ENCODE measurements at places on chromosomes 11 and 22.

GRCh38 chr11:118820412-118821357 is 29.7 kb upstream of the DDX6 start:
- peak; percentile 74 for DNase-seq

GRCh38 chr22:48489551-48490499 is 1337.8 kb downstream of the BRD1 start:
- no peak for DNase-seq

- DNase-seq: no peak
These were observed 26.5 kb upstream of the MUC5AC start for GRCh38 chr11:1131033-1131911.

GRCh38 chr11:114183044-114183511 is 113.1 kb upstream of the NNMT start:
- DNase-seq: no peak

DNA sequence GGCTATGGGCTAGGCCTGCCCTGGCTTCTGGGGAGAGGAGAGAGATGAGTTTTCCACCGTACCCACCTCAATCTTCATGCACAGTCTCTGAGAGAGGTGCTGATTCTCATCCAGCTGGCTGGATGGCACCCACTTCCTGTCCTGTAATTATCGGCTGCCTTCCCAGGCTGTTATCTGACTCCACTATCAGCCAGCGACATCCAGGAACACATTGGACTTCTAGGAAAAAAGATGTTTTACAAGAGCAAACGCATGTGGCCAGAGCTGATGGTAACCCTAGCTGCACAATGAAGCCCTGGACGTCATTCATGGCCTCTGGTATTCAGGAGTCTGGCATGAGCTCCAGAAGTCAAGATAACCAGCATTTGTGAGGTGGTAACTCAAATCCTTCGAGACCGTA is 137.4 kb downstream of the EHF start:
- DNase-seq: no peak

DNA sequence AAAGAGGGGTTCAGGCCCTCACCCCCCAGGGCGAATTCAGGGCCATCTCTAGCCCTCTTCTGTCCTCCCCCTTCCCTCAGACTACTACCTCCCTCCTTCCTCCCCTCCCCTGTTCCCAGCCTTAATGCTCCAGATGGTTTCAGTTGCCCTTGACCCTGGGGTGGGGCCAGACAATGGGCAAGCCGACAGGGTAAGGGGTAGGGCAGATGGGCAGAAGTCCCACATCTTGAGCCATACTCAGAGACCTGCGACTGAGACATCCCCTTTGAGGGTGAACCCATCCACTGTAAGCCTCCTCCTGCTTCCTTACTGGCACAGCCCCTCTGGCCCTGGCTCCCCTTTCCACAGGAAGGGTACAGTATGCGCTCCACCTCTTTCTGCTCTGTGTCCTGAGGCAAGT is 1.9 kb downstream of the RHBDD3 start:
- no peak for DNase-seq

- no peak for DNase-seq
These were observed 87.5 kb upstream of the RRM1 start for GRCh38 chr11:4006946-4007680.

GRCh38 chr11:126971305-126971704 is 29.3 kb downstream of the KIRREL3 start:
- DNase-seq: no peak

- DNase-seq: peak; percentile 70
These were observed 428 bp downstream of the CDKN1C start for GRCh38 chr11:2885017-2885677.

GRCh38 chr11:34976496-34977088 is 60.2 kb downstream of the PDHX start:
- no peak for DNase-seq

DNA sequence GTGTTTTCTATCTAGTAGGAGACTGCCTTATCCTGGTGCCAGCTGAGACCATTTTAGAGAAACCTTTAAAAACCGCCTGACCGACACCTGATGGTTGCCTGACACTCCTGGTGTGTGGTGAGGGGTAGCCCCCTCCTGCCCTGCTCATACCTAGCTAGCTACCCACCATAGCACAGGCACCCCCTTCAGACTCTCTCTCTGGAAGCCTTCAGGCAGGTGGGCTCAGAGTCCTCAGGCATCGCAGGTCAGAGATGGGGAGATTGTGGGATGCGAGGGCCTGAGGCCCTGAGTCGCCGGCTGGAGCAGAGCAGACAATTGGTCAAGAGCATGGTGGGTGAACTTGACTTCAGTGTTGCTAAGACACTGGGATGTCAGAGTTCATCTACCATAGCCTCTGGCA is 424.6 kb downstream of the BRD1 start:
- DNase-seq: no peak

- peak; percentile 46 for DNase-seq
These were observed 68.3 kb downstream of the PLEKHA7 start for GRCh38 chr11:16945671-16946469.

DNA sequence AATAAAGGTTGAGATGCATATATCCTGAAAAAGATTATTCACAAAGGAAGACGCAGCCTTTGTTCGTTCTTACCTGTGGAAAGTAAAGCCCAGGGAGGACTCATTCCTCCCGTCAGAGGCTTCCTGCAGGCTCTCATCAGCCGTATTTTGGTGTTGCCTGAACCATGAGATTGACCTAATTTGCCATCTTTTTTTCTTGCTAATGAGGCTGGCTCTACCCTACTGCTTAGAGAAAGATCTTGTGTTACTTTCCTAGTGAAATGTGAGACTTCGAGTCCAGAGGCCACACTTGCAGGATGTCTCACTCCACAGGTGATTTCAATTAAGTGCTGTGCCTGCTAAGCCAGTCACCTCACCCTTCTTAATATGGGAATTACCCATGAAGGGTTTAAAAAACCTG is 269.9 kb downstream of the NTM start:
- DNase-seq: no peak

DNA sequence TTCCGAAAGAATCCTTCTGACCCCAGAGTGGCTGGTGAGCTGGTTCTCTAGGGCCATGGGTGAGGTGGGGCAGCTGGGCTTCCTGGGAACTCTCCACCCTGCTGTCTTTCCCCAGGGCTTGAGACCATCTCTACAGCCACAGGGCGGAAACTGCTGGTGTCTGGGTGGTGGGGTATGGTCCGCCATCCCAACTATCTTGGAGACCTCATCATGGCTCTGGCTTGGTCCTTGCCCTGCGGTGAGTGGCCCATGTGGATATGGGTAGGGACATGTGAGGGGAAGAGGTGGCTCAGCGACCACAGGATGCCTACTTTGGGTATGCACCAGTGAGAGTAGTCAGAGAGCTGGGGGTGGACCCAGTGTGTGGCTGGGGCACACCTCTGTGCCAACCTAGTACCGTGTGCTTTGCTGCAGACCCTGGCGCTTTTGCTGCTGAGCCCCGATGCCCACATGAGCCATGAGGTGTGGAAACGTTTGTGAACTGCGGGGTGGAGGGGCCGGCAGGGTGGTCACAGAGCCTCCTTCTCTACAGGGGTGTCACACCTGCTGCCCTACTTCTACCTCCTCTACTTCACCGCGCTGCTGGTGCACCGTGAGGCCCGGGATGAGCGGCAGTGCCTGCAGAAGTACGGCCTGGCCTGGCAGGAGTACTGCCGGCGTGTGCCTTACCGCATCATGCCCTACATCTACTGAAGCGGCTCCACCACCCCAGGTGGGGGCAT is 2.0 kb downstream of the ZNHIT2 start:
- no peak for DNase-seq

DNA sequence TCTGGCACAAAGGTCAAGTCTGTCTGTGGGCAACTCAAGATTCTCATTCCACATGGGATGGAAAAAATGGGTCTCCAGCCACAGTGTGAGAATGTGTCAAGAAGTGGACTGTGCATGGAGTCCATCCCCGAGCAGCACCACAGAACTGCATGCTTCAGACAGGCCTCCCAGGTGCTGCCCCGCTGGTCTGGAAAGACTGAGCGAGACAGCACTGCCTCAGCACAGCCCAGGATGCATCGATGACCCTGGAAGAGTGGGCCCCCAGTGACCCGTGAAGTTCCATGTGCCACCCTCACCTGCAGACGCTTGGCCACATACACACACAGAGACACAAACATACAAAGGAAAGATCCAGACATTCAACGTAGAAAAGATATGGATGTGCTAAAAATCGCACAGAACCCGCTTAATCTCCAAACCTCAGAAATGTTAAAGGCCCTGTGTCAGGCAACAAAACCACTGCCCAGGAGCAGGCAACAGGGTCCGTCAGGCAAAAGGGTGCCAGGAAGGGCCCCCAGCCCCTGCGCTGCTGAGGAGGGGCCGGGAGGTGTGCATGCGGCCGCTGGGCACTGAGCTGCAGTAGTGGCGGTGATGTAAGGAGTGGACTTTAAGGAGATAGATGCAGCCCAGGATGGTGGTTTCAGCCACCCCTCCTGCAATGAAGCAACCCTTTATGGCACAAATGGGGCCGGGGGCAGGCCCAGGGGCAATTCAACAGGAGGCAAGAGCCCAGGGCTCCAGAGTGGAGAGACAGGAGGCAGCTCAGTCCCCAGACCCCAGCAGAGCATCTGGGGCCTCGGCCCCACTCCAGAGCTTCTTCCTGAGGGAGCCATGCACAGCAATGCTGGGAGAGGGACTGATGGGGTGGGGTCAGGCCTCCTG is 84.7 kb downstream of the DGCR2 start:
- DNase-seq: no peak

DNA sequence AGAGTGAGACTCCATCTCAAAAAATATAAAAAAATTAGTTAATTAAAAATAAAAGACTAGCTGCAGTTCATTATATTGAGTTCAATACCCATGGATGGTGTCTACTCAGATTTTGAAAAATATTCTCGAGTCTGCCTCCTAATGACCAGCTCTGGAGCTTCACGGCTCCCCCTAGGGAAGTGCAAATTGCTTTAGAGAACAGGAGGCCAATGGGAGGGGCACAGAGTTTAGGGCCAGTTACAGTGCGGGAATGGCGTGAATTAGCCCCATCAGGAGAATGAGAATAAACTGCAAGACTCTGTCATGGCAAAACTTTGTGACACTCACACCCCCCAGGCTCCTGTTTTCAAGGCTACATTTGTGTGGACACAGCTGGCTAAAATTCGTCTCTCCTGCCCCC is 4.6 kb downstream of the FGF4 start:
- DNase-seq: no peak

DNA sequence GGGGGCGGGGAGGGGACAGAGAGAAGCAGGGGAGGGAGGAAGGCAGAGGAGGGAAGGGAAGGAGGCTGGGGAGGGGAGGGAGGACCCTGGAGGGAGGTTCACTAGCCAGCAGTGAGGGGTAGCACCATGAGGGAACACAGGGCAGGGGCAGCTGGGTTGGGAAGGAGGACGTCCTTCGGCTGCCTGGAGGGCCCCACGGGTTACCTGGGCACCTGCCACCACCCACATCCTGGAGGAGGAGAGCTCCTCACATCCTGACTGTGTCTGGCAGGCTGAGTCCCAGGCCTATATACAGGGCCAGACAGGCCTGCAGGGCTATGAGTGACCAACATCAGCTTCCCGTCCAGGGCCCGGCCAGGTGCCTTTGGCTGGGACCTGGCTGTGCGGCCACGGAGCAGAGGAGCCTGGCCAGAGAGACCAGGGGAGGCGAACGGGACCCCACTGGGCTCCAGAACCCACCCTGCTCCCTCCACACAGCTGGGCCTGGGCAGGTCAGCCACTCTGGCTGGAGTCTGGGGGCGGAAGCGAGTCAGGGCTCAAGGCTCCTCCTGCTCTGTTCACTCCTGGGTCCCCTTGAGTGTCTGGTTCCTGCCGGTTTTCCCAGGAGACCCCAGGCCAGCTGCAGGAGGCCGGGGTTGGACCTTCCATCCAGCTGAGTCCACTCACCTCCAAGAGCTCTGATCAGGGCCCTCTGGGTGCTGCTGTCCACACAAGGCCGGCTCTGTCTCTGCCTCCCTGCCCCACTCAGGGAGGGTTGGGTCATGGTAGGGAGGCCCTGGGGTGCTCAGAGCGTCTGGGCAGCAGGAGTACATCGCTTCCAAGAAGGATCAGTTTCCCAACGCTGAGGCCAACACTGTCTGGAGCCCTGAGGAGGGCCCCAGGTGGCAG is 677.7 kb downstream of the BRD1 start:
- no peak for DNase-seq

DNA sequence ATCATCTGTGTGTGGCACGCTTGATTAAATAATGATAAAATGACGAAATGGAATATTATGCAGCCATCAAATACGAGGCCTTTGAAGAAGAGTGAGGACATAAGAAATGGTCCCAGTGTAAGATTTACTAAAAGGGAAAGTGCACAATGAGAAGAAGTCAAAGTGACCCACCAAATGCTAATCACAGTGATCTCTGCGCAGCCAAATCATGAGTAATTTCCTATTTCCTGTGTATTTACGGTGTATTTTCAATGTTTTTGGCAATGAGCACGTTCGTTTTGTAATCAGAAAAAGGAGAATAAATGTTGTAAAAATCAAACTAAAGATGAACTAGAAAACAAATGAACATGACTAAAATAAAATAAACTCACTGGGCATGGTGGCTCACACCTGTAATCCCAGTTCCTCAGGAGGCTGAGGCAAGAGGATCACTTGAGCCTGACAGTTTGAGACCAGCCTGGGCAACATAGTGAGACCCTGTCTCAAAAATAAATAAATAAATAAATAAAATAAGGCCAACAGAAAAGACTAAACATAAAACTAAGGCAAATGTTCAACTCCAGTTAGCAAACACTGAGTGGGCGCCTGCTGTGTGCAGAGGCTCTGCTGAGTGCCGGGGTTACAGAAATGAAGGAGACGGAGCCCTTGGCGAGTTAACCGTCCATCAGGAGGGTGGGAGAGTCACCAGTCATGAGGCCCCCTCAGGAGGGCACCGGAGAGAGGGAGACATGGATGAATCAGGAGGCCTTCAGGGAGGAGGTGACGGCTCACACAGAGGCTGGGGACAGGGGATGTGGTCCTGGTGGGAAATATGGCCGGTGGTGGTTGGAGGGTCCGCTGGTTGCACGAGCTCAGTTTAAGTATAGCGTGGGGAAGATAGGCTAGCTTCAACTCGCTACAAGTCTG is 26.0 kb upstream of the CBX7 start:
- no peak for DNase-seq

- DNase-seq: no peak
These were observed 3.8 kb upstream of the YWHAH start for GRCh38 chr22:31940506-31940905.

GRCh38 chr11:72848846-72849466 is 34.7 kb downstream of the ATG16L2 start:
- DNase-seq: peak; percentile 35

- DNase-seq: no peak
These were observed 183.5 kb downstream of the KIRREL3 start for GRCh38 chr11:126817096-126817495.

- no peak for DNase-seq
These were observed 132.1 kb upstream of the LDLRAD3 start for GRCh38 chr11:35811783-35812182.

All from left cardiac atrium (tissue), 4 donors.